Panc1 (cell line): ENCODE measurements at places on chromosomes 5 and 9. TPM values are rescaled to one million over a fixed set of nuclear protein-coding genes. Genes with fewer than 3 reads are reported as not detected.

The GPR21 gene
- total RNA-seq: not detected

GRCh38 chr9:79480639-79481038 is 91.1 kb upstream of the TLE4 start:
- no peaks in the 10 kb centered on the region for H3K36me3 ChIP-seq
- no peak for DNase-seq
- H3K4me1 ChIP-seq: no peaks in the 10 kb centered on the region
- no peaks in the 10 kb centered on the region for H3K27me3 ChIP-seq
- H3K27ac ChIP-seq: no peak overlapping the region

DNA sequence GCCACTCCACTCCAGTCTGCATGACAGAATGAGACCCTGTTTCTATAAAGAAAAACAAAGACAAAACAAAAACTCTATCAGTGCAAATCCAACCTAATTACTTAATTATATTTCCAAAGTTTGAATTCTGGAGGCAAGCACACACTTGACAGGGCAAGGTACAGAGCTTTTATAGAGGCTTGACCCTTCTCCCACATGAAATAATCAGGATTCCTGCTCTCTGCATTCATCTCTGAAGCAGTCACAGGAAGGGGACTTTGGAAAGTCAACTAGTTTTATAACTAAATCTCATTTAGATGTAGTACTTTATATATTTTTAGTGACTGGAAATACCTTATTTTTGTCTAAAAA is 91.9 kb upstream of the CHD1 start:
- H3K4me1 ChIP-seq: peaks cover 15% of the 10 kb centered on the region
- no peaks in the 10 kb centered on the region for H3K36me3 ChIP-seq
- no peak for DNase-seq
- H3K27ac ChIP-seq: peak overlapping the region; percentile 29
- no peaks in the 10 kb centered on the region for H3K27me3 ChIP-seq

The CIZ1 gene
- total RNA-seq: 111 TPM

The GABRP gene
- total RNA-seq: not detected

DNA sequence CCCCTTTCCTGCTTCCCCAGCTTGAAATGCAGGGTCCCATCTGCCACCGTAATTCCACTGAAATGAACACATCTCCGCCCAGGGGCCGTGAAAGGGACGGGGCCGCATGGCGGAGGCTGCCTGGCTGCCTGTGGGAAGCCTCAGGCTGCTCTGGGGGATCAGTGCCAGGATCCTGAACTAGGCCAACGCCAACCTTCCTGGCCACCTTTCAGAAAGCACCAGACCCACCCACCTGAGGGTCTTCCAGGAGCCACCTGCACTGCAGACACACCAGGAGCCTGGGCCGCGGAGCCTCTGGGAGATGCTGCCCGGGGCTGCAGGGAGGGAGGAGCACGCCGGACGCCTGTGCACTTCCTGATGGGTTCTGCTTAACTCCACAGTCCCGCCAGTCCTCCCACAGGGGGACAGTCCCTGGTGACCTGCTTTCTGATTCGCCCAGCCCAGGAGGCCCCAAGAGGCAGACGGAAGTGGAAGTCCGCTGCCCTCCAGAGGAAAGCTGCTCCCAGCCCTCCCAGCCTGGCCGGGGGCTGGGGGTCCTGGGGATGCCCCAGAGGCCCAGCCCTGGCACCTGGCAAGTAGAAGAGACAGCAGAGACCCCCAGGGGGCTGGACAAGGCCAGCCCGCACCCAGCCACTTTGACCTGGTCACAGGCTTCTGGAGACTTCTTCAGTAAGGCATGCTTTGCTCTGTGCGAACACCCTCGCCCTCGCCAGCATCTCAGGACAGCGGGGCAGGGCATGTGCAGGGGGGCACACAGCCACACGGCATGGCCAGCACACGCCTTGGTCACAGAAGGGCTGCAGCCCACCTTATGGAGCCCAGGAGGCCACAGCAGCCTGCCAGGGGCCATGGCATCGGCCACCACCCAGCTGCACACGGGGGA is at the start of gene CARD9:
TSS of gene CARD9 (minus strand) at position 370 of the 883 bp plus-strand sequence. CDS start 1,591 bp downstream, outside the sequence.
- H3K4me3 ChIP-seq: no peak within 1 kb of the TSS
- no peaks in the 10 kb centered on the region for H3K36me3 ChIP-seq
- H3K27ac ChIP-seq: no peak within 1 kb of the TSS
- DNase-seq: no peak

The UBAC1 gene
- 38.0 TPM for total RNA-seq

GRCh38 chr5:82365744-82366228 is 87.6 kb upstream of the RPS23 start:
- DNase-seq: no peak
- H3K4me3 ChIP-seq: no peak overlapping the region
- no peak overlapping the region for H3K27ac ChIP-seq
- peaks cover 2% of the 10 kb centered on the region; the same call in 1 of the 2 replicates for H3K27me3 ChIP-seq

DNA sequence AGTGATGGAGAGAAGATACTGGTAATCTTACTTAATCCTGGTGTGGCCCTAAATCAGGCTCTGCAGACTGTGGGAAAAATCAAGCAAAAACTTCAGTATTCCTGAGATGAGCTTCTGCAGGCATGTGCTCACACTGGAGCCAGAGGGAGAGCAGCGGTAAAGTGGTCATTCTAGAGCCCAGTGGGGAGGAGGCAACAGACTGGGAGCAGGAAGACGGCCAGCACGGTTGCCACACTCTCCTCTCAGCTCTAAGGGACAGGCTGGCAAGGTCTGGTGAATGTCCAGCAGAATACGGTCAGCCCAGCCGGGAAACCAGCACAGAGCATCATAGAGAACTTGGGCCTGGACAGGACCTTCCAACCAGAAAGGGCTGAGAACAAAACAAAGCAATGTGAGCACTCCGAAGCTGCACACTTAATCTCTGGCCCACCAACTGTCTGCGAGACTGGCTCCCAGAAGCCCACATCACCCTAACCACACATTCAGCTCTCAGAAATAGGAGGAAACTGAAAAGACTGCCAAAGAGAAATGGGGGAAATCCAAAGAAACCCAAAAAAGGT is 30.3 kb downstream of the MED27 start:
- H3K36me3 ChIP-seq: no peaks in the 10 kb centered on the region
- H3K4me3 ChIP-seq: no peak overlapping the region
- no peak for DNase-seq

The PCDHGA10 gene
- total RNA-seq: 0.69 TPM

The AMBP gene
- 1.7 TPM for total RNA-seq

DNA sequence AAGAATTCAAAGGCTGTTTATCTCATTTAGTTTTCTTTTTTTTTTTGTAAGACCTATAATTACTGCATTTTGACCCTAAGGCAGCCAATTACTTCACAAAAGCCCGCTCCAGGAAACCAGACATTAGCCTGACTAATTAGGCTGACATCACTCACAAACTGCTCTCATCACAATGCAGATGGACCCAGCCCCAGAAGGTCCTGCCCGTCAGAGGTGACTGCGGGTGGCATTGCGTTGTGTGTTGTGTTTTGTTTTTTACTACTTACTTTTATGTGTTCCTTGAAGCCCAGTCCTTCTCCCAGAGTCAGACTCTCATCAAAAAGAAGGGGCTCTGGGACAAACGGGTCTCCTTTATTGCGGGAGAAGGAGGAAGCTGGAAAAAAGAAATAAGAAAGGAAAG is 172.2 kb downstream of the HSD17B3 start:
- H3K27ac ChIP-seq: no peak overlapping the region
- DNase-seq: no peak

The GMCL2 gene
- total RNA-seq: not detected

- no peaks in the 10 kb centered on the region for H3K27me3 ChIP-seq
- H3K36me3 ChIP-seq: no peaks in the 10 kb centered on the region
- H3K27ac ChIP-seq: no peak overlapping the region
- no peaks in the 10 kb centered on the region for H3K4me1 ChIP-seq
- no peak for DNase-seq
- H3K4me3 ChIP-seq: no peak overlapping the region
These were observed 201.2 kb downstream of the TARS1 start for GRCh38 chr5:33641744-33642505.

GRCh38 chr5:93915142-93915553 is 173.7 kb upstream of the POU5F2 start:
- H3K4me1 ChIP-seq: no peaks in the 10 kb centered on the region
- no peak overlapping the region for H3K27ac ChIP-seq
- DNase-seq: peak; percentile 30
- H3K36me3 ChIP-seq: no peaks in the 10 kb centered on the region

DNA sequence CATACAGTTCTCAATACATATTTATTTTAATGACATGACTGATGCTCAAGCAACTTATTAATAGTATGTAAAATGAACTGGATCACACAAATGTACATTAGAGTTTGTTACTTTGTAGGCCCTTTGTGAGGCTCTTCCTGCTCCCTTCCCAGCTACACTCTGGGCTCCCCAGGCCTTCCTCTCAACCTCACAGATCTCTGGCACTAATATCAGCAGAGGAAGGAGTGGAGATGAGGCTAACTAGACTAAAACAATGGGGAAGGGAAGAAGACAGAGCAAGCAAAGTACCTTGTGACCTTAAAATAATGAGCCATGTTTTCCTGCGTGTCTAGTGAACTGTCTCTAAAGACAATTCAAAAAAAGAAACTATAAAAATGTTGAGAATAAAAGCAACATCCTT is 30.3 kb upstream of the TEK start:
- H3K4me1 ChIP-seq: no peaks in the 10 kb centered on the region
- no peak overlapping the region for H3K4me3 ChIP-seq
- H3K27ac ChIP-seq: no peak overlapping the region
- H3K36me3 ChIP-seq: no peaks in the 10 kb centered on the region

The NTRK2 gene
- total RNA-seq: 0.23 TPM

DNA sequence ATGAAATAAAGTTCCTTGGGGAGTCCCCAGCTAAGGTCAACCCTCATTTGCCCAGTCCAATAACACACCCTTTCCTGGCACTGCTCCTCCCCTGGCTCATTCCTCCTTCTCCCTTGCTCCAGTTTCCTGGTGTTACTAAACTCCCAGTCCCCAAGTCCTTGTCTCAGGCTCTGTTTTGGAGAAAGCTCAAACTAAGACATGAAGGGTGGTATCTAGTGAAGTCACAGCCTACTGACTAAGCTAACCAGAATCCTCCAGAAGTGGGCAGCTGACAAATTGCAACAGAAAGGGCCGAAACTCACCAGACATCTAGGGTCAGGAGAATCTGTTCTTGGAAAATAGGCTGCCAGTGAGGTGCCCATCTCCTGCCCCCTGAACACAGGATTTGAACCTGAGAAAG is 118.7 kb upstream of the NEK6 start:
- H3K27ac ChIP-seq: no peak overlapping the region
- H3K36me3 ChIP-seq: no peaks in the 10 kb centered on the region
- no peaks in the 10 kb centered on the region for H3K4me1 ChIP-seq
- no peak overlapping the region for H3K4me3 ChIP-seq
- no peaks in the 10 kb centered on the region for H3K27me3 ChIP-seq
- no peak for DNase-seq

GRCh38 chr9:96771124-96771523 is 6.8 kb downstream of the ZNF510 start:
- no peak overlapping the region for H3K27ac ChIP-seq
- peaks cover 8% of the 10 kb centered on the region; the same call in 1 of the 2 replicates for H3K36me3 ChIP-seq
- no peaks in the 10 kb centered on the region for H3K27me3 ChIP-seq

DNA sequence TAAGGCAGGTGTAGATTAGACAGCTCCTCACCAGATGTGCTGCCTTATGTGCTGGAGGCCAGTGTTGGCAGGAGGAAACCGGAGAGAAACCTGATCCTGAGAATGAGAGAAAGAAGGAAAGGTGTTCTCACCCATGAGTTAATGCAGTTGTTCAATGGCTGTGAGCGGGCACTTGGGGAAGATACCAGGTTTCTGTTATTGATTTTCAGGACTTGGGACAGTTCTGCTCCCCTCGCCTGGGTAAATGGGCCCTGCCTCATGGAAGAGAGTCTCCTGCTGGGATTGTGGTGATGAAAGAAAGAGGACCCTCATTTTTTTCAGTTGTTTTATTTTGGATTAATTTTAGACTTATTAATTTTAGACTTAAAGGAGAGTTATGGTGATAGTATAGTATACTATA is 59.5 kb downstream of the EGFLAM start:
- no peak overlapping the region for H3K27ac ChIP-seq
- no peaks in the 10 kb centered on the region; the same call in 1 of the 2 replicates for H3K27me3 ChIP-seq
- no peaks in the 10 kb centered on the region for H3K4me1 ChIP-seq
- no peaks in the 10 kb centered on the region for H3K36me3 ChIP-seq
- no peak for DNase-seq
- H3K4me3 ChIP-seq: no peak overlapping the region

DNA sequence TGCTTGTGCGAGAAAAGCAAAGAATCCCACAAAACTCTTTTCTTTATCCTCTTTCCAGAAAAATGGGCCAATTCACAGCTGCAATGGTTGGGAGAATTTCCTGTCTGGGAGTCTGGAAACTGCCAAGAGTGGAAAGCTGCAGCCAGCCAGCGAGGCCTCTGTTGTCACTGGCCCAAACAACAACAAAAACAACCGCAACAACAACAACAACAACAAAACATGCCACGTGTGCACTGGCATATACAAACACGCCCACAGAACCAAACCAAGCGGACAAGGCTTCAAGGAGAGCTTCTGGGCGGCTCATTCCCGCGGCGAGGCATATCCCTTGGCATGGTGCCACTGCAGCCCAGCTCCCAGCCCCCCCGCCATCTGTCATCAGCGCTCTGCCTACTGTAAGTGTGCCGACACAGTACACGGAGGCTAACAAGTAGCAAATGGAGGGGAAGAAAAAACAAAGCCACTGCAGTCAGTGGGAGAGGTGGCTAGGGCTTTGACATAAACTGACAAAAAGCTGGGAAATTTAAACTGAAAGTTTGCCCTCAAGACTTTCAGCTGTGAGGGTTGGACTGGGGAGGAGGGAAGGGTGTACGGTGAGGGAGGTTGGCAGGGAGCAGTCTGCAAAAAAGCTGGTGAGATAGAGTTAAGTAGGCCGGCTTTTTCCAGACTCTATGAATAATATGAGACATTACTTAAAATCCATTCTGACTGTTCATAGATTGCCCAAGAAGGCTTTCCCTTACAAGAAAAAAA is 165.0 kb upstream of the ZNF462 start:
- no peak overlapping the region for H3K27ac ChIP-seq
- H3K36me3 ChIP-seq: no peaks in the 10 kb centered on the region
- no peak overlapping the region; the same call in 1 of the 2 replicates for H3K4me3 ChIP-seq
- H3K27me3 ChIP-seq: no peaks in the 10 kb centered on the region

The ENC1 gene
- total RNA-seq: 37.0 TPM

- H3K27me3 ChIP-seq: no peaks in the 10 kb centered on the region
- H3K4me3 ChIP-seq: no peak overlapping the region
- H3K36me3 ChIP-seq: no peaks in the 10 kb centered on the region
- no peaks in the 10 kb centered on the region; the same call in 1 of the 2 replicates for H3K4me1 ChIP-seq
These were observed 1595.9 kb upstream of the NUDT12 start for GRCh38 chr5:105158526-105158925.

- no peaks in the 10 kb centered on the region for H3K27me3 ChIP-seq
- no peaks in the 10 kb centered on the region for H3K36me3 ChIP-seq
- H3K4me3 ChIP-seq: no peak overlapping the region
- no peak overlapping the region for H3K27ac ChIP-seq
- H3K4me1 ChIP-seq: no peaks in the 10 kb centered on the region
- DNase-seq: no peak
These were observed 507.2 kb upstream of the MPDZ start for GRCh38 chr9:13786711-13787110.

DNA sequence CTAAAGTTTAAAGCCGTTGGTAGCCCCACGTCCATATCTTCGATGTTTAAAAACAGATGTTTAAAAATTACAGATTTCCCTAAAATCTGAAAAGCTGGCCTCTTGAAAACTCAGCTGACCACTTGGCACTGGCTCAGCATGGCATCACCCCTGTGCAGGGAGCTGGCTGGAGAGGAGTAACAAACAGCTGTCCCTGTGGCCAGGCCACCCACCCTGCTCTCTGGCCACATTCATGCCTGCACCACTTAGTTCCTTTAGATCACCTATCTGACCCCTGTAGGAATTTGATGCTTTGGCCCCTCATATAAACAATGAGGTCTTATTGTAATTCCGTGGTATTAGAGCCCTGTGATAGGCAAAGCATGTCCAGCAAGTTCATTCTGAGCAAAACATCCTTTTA is 107.5 kb downstream of the FRMD3 start:
- H3K36me3 ChIP-seq: no peaks in the 10 kb centered on the region
- no peak for DNase-seq
- H3K4me1 ChIP-seq: peaks cover 30% of the 10 kb centered on the region
- H3K27me3 ChIP-seq: no peaks in the 10 kb centered on the region
- H3K27ac ChIP-seq: peak overlapping the region; percentile 96
